ENCODE measurements at places on chromosomes 5 and 9.

GRCh38 chr5:17184588-17184987, 32.8 kb upstream of the BASP1 start:
- DNase-seq: no peak

DNA sequence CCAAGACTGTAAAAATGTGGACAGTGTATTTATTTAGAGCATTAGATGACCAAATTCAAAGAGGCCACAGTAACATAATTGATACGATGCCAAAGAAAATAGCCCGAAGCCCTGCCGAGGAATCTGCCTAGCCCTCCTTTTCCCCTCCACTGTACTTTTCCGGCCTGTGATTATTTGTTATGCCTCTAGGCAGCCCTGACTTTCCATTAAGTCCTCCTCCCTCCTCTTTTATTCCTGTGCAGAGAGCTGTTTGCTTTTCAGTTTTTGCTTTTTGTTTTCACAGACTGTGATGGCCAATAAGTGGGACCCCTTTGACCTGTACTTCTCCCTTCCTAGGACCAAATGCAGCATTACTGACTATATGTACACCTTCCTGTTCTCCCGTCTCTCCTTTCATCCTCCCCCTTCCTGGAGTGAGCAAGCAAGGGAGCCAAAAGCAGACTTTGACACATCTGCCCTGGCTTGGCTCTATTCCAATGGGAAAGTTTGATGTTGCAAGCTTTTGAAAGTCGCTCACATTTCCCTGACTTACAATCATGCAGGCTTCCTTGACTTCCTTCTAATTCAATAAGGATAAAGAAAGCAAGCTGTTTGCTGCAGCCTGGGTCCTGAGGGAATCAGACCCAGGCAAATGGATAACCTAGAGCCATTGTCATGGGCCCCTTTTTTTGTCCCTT, 76.1 kb downstream of the NREP start:
- no peak for DNase-seq

DNA sequence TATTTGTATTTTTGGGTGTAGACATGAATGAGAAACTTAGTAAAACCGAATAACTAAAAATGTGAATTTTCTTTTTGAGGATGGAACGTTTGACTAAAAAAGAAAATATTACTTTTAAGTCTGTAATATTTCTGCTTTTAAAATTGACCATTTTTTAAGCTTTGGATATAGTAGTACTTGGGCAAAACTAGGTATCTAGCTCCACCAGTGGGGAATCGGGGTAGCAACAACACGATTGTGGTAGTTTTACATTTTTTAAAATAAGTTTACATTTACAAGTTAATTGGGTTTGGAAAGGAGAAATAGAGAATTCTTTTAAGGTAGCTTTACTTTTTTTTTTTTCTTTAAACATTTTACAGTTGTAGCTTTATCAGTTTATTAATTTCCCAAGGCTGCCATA, 154.4 kb downstream of the MAN2A1 start:
- DNase-seq: no peak

GRCh38 chr9:27335075-27335474, 38.1 kb upstream of the EQTN start:
- no peak for DNase-seq

DNA sequence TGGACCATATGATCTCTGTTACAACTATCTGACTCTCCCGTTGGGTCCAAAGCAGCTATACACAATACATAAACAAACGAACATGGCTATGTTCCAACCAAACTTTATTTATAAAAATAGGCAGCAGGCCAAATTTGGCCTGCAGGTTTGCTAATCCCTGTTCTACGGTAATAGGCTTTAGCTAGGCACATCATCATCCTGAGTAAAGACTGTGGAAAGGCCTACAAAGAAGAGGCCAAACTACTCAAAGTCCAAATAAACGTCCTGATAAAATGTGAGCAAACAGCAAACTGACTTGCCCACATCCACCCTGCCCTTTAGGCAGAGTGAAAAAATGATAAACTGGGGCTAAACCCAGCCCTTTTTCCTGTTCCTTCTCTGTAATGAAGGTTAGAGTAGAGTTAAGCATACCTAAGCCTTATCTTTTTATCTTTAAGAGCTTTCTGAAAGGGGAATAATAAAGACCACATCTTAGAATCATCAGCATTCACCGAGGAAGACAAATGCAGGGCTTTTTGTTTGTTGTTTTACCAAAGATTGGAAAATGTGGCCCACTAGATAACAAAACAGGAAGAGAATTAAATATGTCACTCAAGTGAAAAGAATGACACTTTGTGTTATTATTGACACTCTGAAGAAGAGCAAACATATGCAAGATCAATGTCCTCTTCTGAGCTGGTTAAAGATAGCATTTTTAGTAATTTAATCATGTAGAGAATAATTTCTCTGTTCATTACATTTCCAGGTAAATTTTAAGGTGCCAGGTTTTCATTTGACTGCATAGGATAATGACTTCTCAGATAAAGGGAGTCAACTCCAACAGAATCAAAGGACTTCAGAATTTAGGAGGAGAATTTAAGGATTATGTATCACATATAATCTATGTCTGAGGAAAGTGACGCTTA, 160.0 kb upstream of the GNA14 start:
- no peak for DNase-seq

GRCh38 chr5:44361342-44362001, 27.7 kb downstream of the FGF10 start:
- no peak for DNase-seq

GRCh38 chr5:60101573-60101972, 208.0 kb upstream of the PDE4D start:
- DNase-seq: no peak

DNA sequence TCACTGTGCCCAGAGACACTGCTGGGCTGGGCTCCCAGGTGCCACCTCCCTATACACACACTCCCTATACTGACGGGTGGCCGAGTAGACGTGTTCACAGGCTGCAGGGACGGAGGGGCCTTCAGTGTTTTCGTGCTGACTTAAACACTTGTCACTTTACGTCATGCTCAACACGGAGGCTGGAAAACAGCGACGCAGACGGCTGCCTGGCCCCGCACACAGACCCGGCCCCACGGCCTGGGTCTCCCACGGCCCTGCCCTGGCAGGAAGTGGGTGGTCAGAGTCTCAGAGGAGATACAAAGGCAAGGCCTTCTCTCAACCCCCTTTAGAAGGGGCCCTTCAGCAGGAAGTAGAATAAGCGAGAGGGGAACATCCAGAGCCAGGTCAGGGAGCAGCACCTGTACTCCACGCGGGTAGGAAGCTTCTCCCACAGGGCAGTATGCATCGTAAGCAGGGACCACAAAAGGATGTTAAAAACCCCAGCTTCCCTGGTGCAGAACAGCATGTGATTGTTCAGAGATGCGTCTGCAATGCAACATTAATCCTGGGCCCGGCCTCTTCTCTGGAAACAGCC, 11.9 kb upstream of the TBC1D9B start:
- no peak for DNase-seq

DNA sequence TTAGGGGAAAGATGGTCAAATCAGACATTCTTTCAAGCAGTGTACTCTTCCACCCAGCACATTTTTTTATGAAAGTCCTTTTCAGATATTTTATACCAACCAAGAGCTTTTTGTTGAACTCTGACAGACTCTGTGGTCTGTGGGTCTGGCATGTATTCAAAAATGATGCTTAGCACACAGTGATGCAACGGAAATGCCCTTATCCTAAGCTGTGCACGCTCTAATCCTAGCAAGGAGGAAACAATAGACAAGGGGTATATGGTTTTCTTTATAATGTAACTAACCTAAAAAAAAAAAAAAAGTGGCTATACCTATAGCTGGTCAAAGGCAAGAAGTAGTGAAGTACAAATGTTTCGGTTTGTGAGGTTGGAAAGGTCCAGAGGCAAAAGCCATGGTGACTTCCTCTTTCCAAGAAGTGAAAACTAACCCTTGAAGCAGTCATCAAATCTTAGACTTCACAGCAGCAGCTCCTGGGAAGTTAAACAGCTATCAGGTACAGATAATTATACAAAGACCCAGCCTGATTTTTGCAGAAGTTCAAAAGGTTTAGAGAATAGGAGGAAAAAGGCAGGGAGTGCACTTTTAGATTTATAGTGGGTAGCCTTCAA, 82.5 kb downstream of the SEMA6A start:
- no peak for DNase-seq

DNA sequence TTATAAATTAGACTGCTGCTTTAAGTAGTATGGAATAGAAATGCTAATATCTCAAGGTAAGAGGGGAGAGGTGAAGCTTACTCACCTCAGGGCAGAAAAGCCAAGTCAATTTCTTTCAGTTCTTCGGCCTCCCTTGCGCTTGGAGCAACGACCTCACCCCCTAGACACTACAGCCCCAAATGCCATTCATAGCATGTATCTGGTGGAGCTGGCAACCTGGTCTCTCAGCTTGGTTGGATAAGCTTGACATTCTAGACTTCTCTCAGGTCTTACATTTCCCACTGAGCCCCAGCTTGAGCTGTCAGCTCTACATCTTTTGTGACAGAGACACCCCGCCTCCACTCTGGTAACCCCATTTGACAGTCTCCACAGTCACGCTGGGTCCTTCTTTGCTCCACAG, 154.9 kb downstream of the ZNF608 start:
- DNase-seq: no peak

DNA sequence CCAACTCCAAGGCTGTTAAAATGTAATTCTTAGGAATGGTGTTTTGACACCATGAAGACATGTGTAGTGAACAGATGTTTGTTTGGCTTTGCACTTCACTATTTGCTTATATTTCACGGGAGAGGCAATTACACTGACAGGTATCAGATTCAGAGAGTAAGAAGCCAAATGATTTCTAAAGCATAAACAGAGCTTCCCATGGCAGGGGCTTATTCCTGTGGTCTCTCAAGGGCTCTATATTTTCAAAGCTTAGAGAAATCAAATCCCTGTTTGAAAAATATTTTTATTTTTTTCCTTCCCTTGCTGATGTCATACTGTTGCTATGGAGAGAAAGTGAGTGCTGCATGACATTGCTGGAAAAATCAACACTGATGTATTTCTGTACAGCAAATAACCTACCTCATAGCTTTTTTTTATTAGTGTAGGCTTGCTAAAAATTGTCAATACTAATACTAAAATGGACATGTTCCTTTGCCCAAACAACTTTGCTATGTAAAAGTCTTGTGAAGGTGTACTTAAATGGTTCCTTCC, 161.4 kb downstream of the GIN1 start:
- DNase-seq: no peak

- DNase-seq: no peak
These were observed 180.9 kb downstream of the CD180 start for GRCh38 chr5:67015541-67016191.

GRCh38 chr5:170903075-170903474, 41.3 kb downstream of the RANBP17 start:
- DNase-seq: no peak

DNA sequence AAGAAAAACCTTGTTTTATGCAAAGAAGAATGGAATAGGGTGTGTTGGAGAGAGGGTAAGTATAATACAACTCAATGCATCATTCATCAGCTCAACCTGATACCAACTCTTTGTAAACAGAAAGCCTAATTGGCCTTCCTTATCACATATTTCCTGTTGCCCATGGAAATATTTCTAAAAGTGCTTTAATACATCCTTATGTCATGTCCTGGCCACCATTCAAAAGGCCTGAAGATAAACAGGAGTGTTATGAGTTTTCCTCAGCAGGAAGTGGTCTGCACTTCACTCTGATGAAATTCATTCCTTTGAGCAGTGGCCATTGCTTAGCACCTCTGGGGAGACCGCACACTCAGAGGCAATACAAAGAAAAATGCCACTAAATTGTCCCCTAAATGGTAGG, 511.2 kb downstream of the SEMA5A start:
- no peak for DNase-seq

DNA sequence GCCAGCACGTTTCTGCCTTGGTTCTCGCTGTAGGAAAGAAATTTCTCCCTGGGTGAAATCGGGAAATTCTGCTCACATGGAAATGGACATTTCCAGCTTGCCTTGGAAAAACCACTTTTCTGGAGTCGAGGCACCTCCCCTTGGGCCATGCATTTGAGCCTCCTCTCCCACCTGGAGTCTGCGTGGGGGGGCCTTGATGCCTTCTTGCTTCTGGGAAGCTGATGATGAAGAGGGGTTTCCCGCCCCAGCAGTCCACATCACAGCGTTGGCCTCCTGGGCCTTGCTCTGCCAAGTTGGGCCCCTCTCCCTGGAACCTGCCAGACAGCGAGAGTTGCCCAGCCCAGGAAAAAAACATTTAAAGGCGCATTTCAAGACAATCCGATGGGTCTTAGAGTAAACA, 1.8 kb upstream of the ASB6 start:
- no peak for DNase-seq

DNA sequence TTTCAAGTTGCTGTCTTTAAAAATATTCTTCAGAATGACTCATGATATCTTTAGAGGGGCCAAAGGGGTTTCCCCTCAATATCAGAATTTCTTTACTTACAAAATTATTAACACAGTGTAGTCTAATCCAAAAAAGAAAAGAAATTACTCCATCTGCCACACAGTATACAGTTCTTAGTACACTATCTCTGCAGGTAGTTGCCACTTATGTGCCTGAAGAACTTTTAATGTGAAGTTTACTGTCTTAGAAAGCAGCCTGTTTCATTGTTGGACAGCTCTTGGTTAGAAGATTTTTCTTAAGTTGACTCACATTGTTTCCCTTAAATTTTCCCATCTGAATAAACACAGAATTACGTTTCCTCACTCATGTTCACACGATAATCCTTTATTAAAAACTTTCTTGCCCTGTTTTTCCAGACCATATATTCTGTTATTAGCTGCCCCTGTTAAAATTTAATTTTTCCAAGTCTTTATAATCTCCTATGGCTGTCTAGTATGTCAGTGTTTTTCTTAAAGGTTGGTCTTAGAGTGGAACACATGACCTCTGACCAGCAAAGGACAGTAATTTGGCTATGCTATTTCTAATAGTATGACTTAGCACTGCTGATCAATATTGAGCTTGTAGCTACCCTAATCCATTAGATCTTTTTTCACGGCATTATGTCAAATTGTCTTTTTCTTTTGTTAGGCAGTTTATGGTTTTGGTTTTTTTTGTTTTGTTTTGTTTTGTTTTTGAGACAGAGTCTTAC, 21.8 kb upstream of the FKTN start:
- no peak for DNase-seq

DNA sequence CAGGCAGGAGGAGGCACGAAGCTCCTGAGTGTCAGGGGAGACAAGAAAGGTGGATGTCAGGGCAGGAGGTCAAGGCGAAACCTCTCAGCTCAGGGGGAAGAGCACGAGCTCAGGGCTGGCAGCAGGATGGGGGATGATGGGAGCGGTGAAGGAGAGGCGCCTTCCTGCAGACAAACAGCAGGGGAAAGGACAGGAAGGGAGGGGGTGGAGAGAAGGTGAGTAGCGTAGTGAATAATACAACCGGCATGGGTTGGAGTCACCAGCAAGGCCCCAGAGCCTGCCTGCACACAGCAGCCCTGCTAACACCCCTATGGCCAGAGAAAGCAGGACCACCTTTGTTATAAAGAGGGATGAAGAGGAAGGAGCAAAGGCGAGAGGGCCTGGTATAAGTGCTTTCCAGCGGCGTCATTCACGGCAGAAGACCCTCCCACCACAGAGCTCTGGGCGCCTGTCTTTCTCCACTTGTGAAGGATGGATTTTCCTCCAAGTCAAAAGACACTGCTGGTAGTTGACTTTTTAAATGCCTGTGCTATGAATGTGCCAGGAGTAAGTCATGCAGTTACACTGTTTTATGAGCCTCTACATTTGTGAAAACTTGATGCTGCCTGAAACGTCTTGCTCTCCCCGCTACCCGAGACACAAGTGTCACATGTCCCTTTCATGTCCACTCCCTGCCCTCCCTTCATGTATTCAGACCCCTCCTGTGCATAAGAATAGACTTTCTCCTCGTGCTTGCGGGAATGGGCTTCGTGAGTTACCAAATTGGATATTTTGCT, 84.8 kb upstream of the IRX1 start:
- no peak for DNase-seq

- DNase-seq: no peak
These were observed 2291.6 kb upstream of the WWC1 start for GRCh38 chr5:165999693-166000320.

Measured in endothelial cell (in vitro differentiated cells).